ENCODE measurements at places on chromosomes 7 and 10. TPM values are rescaled to one million over a fixed set of nuclear protein-coding genes. Genes with fewer than 3 reads are reported as not detected.

Gene DNAH11
- 4.9 TPM for total RNA-seq

Gene SAMD9L
- total RNA-seq: 38.5 TPM

Gene BTBD16
- total RNA-seq: 0.14 TPM

Gene FIS1
- 188 TPM for total RNA-seq

Gene UPK3B
- total RNA-seq: 0.33 TPM

DNA sequence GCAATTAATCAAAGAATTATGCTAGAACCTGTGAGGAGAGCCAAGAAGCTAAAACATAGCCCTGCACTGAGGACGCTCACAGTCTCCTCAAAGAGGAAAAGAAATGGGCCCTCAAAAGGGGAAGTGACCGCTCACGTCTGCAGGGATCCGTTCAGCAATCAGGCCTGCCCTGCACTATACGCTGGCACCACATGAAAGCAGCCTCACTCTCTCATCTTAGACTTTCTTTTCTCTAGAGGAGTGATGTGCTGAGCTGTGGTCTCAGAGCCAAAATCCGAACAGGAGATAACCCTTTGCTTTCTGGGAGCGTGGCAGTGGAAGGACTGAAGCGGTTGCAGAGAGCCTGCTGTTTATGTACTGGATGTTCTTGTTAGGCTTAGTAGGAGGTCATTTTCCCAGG, 6.3 kb upstream of the IL2RA start:
- H3K4me1 ChIP-seq: peaks cover 65% of the 10 kb centered on the region
- peaks cover 3% of the 10 kb centered on the region for H3K27me3 ChIP-seq
- no peaks in the 10 kb centered on the region for H3K36me3 ChIP-seq
- peak overlapping the region; percentile 76 for H3K27ac ChIP-seq

DNA sequence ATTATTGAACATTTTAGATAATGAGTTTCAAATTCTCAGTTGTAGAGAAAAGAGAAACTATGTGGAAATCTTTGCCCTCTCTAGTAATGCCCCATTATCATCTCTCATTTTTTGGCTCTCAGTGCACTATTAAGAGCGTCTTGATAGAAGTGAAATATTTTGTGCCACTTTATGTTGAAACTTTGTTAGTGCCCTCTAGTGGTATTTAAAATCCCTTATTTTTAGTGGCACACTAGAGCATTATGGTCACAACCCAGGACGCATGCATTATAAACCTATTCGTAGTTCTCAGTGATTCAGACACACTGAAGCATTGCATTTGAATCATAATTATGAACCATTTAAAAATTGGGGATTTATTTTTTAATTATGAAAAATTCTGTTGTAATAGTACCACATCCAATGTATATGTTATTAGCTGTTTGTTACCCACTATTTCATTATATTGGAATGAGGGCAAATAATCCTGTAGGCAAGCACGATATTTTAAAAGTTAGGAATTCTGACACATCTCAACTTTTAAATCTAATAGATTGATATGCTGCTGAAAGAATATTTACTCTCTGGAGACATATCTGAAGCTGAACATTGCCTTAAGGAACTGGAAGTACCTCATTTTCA, 21.9 kb downstream of the PDCD4 start:
- peaks cover 20% of the 10 kb centered on the region for H3K36me3 ChIP-seq
- H3K27ac ChIP-seq: no peak overlapping the region
- H3K27me3 ChIP-seq: no peaks in the 10 kb centered on the region
- DNase-seq: peak; percentile 18

GRCh38 chr10:121702351-121703320, 104.4 kb upstream of the FGFR2 start:
- no peak for DNase-seq
- H3K4me1 ChIP-seq: no peaks in the 10 kb centered on the region
- no peak overlapping the region for H3K27ac ChIP-seq
- no peak overlapping the region for H3K4me3 ChIP-seq
- H3K27me3 ChIP-seq: no peaks in the 10 kb centered on the region

- no peak overlapping the region for H3K27ac ChIP-seq
- H3K27me3 ChIP-seq: peaks cover 53% of the 10 kb centered on the region
- no peak overlapping the region for H3K4me3 ChIP-seq
- no peaks in the 10 kb centered on the region for H3K36me3 ChIP-seq
Measured at GRCh38 chr7:55254596-55255495, 110.3 kb upstream of the LANCL2 start.

DNA sequence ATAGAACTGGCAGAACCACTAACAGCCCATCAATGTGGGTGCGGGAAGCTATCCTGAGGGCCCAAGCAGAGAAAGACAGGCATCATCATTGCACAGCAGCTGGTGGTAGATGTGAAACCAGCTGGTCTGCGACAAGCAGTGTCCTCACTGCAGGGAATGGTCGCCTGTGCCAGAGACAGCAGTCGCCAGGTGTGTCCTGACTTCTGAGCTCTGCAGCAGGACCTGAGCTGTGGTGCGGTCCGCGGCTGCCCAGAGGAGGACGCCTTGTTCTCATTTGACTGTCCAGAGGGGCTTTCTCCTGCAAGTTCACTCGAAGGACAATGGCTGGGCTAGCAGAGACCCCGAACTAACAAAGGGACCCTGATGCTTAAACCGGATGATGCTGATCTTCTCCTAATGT, 97.4 kb downstream of the LRRC18 start:
- no peaks in the 10 kb centered on the region for H3K27me3 ChIP-seq
- no peaks in the 10 kb centered on the region for H3K4me1 ChIP-seq
- H3K4me3 ChIP-seq: no peak overlapping the region
- no peak overlapping the region for H3K27ac ChIP-seq
- no peak for DNase-seq

DNA sequence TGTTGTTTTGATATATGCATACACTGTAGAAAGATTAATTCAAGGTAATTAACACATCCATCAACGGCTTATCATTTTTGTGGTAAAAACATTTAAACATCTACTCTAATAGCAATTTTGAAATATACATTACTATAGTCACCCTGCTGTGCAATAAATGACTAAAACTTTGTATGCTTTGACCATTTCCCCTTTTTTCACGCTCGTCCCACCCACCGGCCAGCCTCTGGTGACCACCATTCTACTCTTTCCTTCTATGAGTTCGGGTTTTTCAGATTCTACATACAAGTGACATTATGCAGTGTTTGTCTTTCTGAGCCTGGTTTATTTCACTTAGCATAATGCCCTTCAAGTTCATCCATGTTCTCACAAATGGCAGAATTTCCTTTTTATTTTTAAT, 21.3 kb downstream of the CYCS start:
- H3K4me3 ChIP-seq: no peak overlapping the region
- H3K36me3 ChIP-seq: no peaks in the 10 kb centered on the region
- no peaks in the 10 kb centered on the region for H3K4me1 ChIP-seq
- no peaks in the 10 kb centered on the region for H3K27me3 ChIP-seq
- DNase-seq: no peak

DNA sequence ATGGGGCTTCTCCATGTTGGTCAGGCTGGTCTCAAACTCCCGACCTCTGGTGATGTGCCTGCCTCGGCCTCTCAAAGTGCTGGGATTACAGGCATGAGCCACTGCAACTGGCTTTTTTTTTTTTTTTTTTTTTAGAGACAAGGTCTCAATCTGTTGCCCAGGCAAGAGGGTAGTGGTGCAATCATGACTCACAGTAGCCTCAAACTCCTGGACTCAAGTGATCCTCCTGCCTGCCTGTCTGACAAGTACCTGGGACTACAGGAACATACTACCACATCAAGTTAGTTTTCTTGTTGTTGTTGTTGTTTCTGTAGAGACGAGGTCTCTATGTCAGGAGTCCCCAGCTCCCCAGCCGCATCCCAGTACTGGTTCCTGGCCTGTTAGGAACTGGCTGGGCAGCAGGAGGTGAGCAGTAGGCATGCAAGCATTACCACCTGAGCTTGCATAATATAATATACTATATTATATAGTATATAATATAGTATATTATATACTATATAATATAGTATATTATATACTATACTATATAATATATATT, 55.7 kb downstream of the TPK1 start:
- DNase-seq: no peak
- H3K4me1 ChIP-seq: no peaks in the 10 kb centered on the region

- no peak overlapping the region for H3K4me3 ChIP-seq
- no peaks in the 10 kb centered on the region for H3K27me3 ChIP-seq
- DNase-seq: no peak
- peaks cover 5% of the 10 kb centered on the region for H3K4me1 ChIP-seq
- no peaks in the 10 kb centered on the region for H3K36me3 ChIP-seq
- H3K27ac ChIP-seq: no peak overlapping the region
Measured at GRCh38 chr10:102188298-102188940, 36.2 kb downstream of the NOLC1 start.

- no peak overlapping the region for H3K27ac ChIP-seq
- H3K27me3 ChIP-seq: no peaks in the 10 kb centered on the region
- DNase-seq: no peak
- H3K36me3 ChIP-seq: no peaks in the 10 kb centered on the region
- H3K4me3 ChIP-seq: no peak overlapping the region
- no peaks in the 10 kb centered on the region for H3K4me1 ChIP-seq
Measured at GRCh38 chr7:158324397-158325360, 262.9 kb downstream of the PTPRN2 start.

DNA sequence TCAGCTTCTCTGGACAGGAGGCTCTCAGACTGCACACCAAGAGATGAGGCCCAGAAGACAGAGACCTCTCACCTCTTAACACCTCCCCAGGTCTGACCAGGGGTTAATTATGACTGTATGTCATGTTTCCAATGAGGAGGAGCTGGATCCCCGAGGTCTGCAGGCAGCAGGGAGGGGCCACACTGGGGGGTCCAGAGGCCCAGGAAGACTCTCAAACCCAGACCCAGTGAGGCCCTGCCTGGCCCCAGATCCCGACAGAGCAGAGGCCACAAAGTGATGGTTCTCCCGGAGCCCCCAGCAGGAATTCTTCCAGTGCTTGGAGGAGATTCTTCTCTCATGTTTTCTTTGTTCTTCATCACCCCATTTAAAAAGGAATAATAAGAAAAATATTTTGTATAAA, 28.8 kb downstream of the PTPRN2 start:
- DNase-seq: no peak
- no peaks in the 10 kb centered on the region for H3K36me3 ChIP-seq
- H3K27me3 ChIP-seq: no peaks in the 10 kb centered on the region
- H3K4me3 ChIP-seq: no peak overlapping the region

Data from thymus (tissue), 14 donors.